ENCODE measurements at places on chromosomes 3 and 15.

DNA sequence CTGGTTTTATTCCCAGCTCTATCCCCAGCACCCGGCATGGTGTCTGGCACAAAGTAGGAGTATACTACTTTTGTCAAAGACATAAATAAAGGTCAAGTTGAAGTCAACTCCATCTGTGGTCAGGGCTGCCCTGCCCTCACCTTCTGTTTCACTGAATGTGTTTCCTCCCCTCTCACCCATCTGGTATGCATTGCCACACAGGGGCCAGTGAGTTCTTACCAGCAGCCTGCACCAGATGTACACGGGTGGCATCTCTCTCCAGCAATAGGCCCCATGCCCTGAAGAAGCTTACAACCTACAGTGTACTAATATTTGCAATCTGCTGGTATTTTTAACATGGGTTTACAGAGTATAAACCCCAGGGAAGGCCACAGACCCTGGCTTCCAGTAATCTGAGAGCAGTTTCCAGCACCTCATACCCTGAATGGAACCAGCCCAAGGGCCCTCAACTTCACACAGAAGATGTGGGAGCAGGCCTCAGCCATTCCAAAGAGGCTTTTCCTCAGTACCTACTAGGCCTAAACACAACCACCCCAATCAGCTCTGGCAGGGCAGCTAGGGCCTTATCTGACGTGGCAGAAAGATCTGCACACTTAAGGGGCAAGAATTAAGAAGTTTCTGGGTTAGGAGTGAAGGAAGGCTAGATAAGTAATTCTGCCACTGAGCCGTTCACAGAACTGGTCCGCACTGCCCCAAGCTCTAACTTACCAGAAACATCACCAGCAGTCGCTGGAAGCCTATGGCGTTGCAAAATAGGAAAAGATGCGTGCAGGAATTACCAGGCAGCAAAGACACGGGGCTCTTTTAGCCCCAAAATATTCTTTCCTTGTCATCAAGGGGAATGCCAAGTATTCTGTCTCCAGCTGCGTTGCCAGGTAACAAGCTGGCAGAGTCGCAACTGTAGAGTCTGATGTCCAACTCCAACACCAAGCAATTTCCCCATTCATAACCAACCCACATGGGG, 2.1 kb downstream of the IDH2 start:
- H3K27ac ChIP-seq: peak overlapping the region; percentile 83
- no peak for DNase-seq
- H3K4me1 ChIP-seq: peaks cover 54% of the 10 kb centered on the region
- no peak overlapping the region for H3K4me3 ChIP-seq
- H3K36me3 ChIP-seq: no peaks in the 10 kb centered on the region

- no peak overlapping the region for H3K4me3 ChIP-seq
- H3K4me1 ChIP-seq: peaks cover 25% of the 10 kb centered on the region
- H3K27ac ChIP-seq: no peak overlapping the region
- no peak for DNase-seq
Measured at GRCh38 chr15:69086427-69087204, 72.1 kb downstream of the NOX5 start.

GRCh38 chr15:96340598-96341512, 10.4 kb downstream of the NR2F2 start:
- H3K27ac ChIP-seq: no peak overlapping the region
- H3K4me3 ChIP-seq: peak overlapping the region; percentile 8
- DNase-seq: no peak
- no peaks in the 10 kb centered on the region for H3K36me3 ChIP-seq

DNA sequence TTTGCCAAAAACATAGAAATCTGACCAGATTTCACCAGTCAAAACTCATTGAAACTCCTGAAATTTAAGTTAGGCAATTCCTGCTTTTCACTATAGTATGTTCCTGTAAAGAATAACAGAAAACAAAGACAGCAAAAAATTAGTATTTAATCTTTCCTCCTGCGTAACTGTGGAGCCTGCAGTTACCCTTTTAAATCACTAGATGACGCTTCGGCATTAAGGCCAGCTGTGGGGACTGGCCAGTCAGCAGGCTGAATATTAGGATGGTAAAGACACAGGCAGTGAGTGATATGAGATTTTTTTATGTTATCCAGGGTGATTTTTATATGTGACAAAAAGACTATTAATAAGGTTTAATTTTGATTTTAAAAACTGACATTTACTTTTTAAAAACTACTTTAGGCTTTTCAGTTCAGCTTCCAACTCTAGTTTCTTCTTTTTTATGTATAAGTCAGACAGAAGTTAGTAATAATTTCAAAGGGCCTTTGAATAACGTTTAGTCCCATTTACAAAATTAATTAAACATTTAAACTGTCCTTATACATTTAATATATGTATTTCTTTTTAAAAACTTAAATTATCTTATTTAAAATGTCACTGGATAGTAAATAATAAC, 165.1 kb downstream of the PPM1L start:
- H3K27me3 ChIP-seq: no peaks in the 10 kb centered on the region
- no peaks in the 10 kb centered on the region for H3K36me3 ChIP-seq
- no peak overlapping the region for H3K4me3 ChIP-seq
- H3K4me1 ChIP-seq: no peaks in the 10 kb centered on the region
- peak; percentile 36 for DNase-seq
- no peak overlapping the region for H3K27ac ChIP-seq

DNA sequence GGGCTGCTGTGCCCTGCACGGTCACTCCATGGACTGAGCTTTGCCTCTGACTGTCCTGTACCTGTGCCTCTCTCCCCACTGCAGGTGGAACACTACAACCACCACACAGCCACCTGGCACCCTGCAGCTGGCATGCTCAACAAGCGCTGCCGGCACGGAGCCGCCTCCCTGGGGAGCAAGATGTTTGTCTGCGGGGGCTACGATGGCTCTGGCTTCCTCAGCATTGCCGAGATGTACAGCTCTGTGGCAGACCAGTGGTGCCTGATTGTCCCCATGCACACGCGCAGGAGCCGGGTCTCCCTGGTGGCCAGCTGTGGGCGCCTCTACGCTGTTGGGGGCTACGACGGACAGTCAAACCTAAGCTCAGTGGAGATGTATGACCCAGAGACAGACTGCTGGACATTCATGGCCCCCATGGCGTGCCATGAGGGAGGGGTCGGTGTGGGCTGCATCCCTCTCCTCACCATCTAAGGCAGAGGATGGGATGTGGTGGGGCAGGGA, 37.3 kb upstream of the PTPN23 start:
- H3K4me1 ChIP-seq: peaks cover 23% of the 10 kb centered on the region
- H3K27ac ChIP-seq: no peak overlapping the region
- no peak for DNase-seq
- H3K27me3 ChIP-seq: no peaks in the 10 kb centered on the region

Measured in common myeloid progenitor, CD34-positive (primary cell).